ENCODE measurements at places on chromosomes 7 and 10.

- no peak for DNase-seq
These were observed 47.6 kb downstream of the SMURF1 start for GRCh38 chr7:99096124-99096887.

DNA sequence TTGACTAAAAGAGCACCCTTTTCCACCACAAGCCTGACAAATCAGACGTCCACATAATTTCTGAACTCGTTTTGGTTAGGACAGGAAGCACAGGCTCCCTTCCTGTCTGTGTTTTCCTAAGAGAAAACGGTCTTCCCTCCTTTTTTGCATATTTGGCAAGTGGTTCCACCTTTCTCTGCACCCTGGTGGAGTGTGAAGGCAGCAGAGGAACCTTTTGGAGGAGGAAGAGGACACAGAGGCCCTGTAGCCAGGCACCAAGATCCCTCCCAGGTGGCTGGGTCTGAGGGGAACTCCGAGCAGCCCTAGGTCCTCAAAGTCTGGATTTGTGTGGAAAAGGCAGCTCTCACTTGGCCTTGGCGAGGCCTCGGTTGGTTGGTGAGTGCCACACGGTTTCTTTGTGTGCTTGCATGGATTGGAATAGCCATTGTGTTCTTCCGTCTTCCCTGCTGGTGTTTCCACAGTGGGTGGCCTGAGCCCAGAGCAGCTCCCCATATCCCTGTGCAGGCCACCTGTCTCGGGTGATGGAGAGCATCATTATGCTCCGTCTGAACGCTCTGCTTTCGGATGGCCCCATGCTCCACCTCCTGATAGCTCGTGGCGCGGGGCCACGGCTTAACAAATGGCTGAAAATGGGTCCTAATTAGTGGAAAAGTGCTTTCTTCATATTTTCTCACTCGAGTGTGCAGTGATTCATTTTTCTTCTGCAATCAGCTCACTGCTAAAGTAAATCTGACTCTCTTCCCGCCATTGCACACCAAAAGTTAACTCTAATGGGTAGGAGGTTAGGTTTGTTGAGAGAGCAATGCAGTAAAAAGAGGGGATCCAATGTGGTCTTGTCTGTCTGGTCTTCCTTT, 4.2 kb downstream of the IKZF1 start:
- DNase-seq = no peak

GRCh38 chr7:140003913-140004382, 58.8 kb downstream of the PARP12 start:
- DNase-seq = peak; percentile 37

DNA sequence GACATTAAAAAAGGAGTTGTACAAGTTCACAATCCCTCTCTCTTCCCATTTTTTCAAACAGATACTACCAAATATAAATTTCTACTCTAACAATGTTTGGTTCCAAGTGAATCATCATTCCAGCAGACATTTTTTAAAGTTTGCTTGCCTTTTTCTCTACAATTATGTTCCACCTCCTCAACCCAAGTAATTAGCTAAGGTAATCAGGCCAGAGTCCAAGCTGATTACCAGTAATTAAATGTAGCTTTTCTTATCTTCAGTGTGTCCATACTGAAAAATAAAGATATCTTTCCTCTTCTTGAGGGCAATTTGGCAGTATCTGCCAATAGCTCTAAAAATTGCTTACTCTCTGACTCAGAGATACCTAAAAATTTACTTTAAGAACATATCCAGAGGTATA, 126.0 kb downstream of the ITGB8 start:
- no peak for DNase-seq

GRCh38 chr10:71133710-71134686, 78.4 kb upstream of the UNC5B start:
- no peak for DNase-seq

- no peak for DNase-seq
These were observed 856.3 kb downstream of the XPNPEP1 start for GRCh38 chr10:109067031-109067430.

DNA sequence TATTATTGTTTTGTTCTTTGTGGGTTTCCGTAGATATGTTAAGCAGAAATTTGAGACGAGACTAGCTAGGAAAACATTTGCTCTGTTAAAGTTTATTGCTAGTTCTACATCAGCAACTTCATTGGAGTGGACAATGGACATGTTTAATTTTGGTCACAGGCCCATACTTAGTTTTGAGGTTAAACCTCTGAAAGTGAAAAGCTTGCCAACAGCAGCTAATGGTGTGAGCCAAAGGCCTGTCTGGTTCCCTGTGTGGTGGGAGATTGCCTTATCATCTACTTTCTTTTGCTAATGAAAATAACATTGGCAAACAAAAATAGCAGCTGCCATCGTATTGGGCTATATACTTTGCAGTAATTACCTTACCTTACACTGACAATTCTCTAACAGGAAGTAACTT, 388.4 kb upstream of the FZD8 start:
- DNase-seq = no peak

DNA sequence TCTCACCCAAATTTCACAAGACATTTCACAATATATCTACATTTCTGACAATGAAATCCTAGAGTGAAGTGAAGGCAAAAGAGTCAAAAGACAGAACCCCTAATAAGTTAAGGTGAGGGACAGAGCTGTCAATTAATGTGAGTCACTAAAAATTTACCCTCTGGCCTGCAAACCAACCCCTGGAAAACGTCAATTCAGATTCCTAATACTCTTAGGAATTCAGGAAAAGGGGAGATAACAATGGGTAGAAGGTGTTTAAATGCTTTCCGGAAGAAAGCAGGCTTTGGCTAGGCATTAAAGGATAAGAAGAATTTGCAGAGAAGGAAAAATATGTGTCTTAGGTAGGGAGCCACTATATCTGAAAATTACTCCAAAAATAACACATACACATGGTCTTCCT, 299.6 kb downstream of the INHBA start:
- DNase-seq = no peak

- no peak for DNase-seq
These were observed 64.3 kb upstream of the MDFIC start for GRCh38 chr7:114857605-114858004.

DNA sequence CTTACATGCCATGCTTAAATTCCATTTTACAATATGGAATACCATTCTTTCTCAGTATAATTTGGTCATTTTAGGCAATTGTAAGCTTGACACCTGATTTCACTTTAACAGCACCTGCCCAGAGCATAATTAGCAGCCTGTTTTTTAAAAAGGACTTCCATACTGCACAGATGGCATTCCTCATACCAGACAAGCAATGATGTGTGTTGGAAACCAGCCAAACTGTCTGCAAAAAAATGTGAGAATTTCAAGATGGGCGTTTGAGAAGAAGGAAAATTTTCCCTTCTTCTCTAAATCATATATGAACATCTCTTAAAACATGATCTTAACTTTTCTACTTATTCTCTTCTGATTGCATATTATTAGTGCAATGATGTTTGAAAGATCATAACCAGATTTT, 40.4 kb upstream of the AGMO start:
- no peak for DNase-seq

DNA sequence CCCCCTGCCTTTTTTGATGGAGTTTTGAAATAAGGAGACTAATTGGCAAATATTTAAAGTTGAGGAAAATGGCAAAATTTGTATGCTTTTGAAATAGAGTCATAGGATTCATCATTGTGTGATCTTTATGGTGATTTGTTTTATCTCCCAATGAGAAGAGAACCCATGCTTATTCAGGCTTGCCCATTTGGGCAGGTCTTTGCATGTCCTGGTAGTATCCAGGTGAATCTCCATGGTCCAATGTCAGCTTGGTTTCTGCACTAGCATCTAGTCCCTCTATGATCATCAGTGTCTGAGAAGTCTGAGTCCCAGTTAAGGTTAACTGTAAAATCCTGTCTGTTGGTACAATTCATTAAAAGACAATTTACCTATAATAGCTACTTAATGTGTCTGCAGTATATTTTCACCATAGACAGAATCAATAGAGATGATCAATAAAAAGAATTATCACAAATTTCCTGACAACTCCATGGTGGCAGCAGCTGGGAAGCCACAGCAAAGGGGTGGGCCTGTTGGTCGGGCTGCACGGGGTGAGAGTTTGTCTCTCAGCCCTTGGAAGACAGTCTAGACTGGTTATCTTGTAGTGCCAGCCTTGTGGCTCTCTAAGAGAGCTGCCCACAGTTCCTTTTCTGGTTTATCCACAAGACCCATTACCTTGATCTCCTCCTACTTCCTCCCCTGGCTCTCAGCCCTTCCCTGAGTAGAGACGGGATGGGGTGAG, 22.2 kb upstream of the BMPER start:
- DNase-seq = no peak

GRCh38 chr7:107684287-107684686, 23.7 kb downstream of the SLC26A4 start:
- DNase-seq = no peak

- no peak for DNase-seq
These were observed 66.5 kb downstream of the JAZF1 start for GRCh38 chr7:28114056-28114455.

DNA sequence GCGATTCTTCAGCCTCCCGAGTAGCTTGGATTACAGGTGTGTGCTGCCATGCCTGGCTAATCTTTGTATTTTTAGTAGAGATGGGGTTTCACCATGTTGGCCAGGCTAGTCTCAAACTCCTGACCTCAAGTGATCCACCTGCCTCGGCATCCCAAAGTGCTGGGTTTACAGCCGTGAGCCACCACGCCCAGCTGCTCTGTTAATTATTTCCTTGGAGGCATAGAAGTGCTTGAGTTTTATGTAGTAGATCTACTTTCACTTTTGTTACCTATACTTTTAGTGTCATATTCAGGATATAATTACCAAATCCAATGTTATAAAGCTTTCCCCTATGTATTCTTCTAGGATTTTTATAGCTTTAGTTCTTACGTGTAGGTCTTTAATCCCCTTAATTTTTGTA, 1093.0 kb downstream of the GATA3 start:
- no peak for DNase-seq

DNA sequence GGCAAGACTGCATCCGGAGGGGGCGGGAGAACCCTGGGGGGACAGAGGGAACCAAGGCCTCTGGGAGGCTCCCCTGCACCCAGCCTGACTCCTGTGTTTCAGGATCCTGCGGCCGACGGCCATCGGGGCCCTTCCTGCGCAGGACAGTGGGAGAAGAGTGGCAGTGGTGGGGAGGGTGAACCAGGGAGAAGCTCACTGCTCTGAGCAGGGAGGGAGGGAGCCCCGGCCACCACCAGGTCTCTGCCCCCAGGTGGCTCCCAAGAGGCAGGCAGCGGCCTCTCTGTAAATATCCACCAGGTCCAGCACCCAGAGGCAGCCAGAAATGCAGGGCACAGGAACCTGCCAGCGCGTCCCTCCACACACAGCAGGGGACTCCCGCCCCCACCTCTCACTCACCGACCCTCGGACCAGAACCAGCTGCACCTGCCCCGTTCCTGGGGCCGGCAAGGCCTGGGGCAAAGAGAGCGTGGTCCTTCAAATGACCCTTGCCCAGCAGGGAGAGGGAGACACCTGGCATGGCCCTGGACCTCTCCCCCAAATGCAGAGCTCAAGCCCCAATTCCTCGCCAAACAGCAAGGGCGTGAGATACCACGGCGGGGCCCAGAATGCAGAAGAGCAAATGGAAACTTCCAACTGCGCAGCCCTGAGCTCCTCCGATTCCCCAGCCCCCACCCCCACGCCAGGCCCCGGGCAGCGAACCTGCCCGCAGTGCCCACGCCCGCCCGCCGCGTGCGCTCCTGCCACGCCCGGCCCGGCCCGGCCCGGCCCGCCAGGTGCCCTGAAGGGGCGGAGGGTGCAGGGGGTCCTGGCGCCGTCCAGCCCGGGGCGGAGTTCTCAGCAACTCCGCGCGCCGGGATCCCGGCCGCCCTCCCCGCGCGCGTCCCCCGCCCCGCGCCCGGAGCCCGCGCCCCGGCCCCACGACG, 805 bp downstream of the RASGEF1A start:
- DNase-seq = peak; percentile 52

- no peak for DNase-seq
These were observed 142.1 kb downstream of the PHTF2 start for GRCh38 chr7:77940647-77941046.

GRCh38 chr10:13068484-13068883, 31.5 kb upstream of the OPTN start:
- DNase-seq = no peak

DNA sequence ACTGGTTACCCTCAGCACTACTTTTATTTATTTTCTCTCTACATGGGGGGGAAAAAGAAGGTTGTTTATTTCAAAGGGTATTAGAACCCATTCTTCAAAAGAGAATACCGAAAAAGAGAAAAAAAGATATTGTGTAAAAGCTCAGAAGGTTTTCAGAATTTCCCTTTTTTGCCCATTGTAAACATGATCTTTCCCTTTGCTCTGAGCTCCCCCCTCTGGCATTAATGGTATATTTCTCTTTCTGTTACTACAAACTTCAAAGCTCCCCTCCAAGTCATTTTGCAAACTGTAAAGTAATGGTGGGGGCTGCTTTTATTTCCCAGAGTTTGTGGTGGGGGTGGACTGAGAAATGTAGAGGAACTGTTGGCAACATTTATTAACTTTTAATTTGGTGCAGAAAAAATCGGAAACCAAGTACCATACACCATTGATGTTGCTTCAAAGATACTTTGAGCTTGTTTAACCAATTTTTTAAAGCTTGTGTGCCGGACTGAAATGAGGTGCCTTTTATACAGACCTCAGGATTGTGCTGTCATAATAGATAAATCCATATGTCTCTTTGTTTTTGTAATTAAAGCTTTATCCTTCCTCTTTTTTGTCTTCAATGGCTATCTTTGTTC, 181.5 kb downstream of the EXOC4 start:
- peak; percentile 38 for DNase-seq
